ENCODE measurements at places on chromosomes 5 and 9. TPM values are rescaled to one million over a fixed set of nuclear protein-coding genes. Genes with fewer than 3 reads are reported as not detected.

Gene PRDM9
- not detected for polyA plus RNA-seq

Gene LCN10
- 1.1 TPM for polyA plus RNA-seq

Gene PTPA
- 13.8 TPM for polyA plus RNA-seq

Gene ORM2
- polyA plus RNA-seq = not detected

Gene IL9
- polyA plus RNA-seq = not detected

Gene ACTBL2
- polyA plus RNA-seq = not detected

Gene MTREX
- polyA plus RNA-seq = 29.6 TPM

GRCh38 chr9:112642126-112642525, 75.8 kb downstream of the INIP start:
- DNase-seq = no peak
- H3K4me1 ChIP-seq = no peaks in the 10 kb centered on the region
- H3K4me3 ChIP-seq = no peak overlapping the region
- H3K27me3 ChIP-seq = no peaks in the 10 kb centered on the region
- no peak overlapping the region for H3K27ac ChIP-seq
- no peaks in the 10 kb centered on the region for H3K36me3 ChIP-seq

DNA sequence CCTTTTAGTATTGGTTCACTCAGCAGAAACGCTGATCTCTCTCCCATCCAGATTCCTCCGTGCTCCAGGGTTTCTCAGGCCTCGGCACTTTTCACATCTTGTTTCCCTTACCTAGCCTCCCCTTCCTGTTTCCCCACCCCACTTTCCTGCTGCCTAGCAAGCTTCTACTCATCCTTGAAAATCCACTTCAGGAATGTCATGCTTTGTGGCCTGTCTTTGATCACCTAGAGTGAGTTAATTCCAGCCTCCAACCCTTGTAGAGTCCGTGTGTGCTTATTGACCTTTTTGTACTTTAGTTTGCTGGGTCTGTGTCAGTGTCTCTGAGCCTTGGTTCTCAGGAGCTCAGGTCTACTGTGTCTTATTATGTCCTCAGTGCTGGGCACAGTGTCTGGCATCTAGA, 116.6 kb downstream of the AOPEP start:
- no peak overlapping the region for H3K27ac ChIP-seq
- DNase-seq = no peak
- H3K27me3 ChIP-seq = no peaks in the 10 kb centered on the region
- no peak overlapping the region for H3K4me3 ChIP-seq
- H3K4me1 ChIP-seq = no peaks in the 10 kb centered on the region

- H3K4me3 ChIP-seq = no peak overlapping the region
- H3K27ac ChIP-seq = no peak overlapping the region
- DNase-seq = no peak
Measured at GRCh38 chr5:127053049-127053448, 20.3 kb downstream of the C5orf63 start.

GRCh38 chr5:178308541-178309092, 76.0 kb upstream of the PHYKPL start:
- no peaks in the 10 kb centered on the region for H3K36me3 ChIP-seq
- H3K27me3 ChIP-seq = no peaks in the 10 kb centered on the region
- H3K4me1 ChIP-seq = no peaks in the 10 kb centered on the region
- H3K4me3 ChIP-seq = no peak overlapping the region
- no peak for DNase-seq
- H3K27ac ChIP-seq = no peak overlapping the region

GRCh38 chr5:58183078-58183785, 276.7 kb downstream of the PLK2 start:
- no peaks in the 10 kb centered on the region for H3K27me3 ChIP-seq
- H3K4me1 ChIP-seq = no peaks in the 10 kb centered on the region
- no peaks in the 10 kb centered on the region for H3K36me3 ChIP-seq
- H3K4me3 ChIP-seq = no peak overlapping the region

DNA sequence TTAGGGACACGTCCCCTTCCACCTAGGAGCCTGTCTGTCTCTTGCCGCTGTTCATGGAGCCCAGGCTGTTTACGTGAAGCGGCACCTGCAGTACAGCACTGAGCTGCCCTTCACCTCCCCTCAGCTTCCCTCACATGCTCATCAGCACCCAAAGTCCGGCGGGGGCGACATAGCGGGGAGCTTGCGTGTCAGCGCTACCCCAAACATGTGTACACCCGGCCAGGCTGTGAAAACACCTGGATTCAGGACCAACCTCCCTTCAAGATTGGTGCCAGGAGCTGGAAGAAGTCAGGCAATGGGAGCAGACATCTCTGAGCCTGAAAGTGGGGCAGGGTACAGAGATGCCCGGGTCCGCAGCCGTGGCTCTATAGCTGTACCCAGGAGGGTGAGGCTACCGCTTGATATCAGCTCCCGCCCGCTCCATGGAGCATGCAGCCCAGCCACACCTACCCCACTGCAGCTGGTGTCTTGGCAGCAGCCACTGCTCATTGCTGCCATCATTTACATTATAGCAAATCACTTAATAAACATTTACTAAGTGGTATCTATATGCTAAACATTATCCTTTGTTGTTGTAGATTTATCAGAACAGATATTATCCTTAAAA, 712.1 kb downstream of the CDH9 start:
- H3K4me3 ChIP-seq = no peak overlapping the region
- H3K4me1 ChIP-seq = no peaks in the 10 kb centered on the region
- DNase-seq = no peak
- H3K36me3 ChIP-seq = no peaks in the 10 kb centered on the region
- no peak overlapping the region for H3K27ac ChIP-seq
